Erythroblast (primary cell): ENCODE measurements at places on chromosomes 6 and 20.

DNA sequence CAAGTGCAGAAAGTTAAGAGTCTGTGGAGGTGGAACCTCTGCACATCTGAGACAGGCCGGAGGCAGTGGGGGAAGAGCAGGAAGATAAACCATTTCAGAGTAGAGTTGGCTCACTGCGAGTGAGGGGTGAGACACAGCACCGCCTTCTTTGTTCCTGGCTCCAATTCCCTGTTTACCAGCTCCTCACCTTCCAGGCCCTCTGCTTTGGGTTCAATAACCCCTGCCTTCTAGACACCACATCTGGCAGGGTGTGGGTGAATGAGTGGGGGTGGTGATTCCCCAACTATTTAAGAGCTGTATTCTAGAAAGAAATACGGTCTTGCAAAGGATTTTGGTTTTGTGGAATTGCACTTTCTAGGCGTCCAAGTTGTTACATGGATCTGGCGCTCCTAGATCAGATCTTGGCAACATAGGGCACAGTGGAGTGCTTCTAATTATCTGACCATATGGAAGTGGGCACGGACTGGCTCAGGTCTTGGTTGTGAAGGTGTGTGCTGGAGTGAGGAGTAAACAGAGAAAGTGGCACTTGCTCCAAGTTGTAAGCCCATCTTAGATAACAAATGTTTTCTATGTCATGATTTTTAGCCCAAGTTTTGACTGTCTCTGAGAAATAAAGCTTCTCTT is 141.6 kb upstream of the NRN1 start:
- DNase-seq, result no peak

DNA sequence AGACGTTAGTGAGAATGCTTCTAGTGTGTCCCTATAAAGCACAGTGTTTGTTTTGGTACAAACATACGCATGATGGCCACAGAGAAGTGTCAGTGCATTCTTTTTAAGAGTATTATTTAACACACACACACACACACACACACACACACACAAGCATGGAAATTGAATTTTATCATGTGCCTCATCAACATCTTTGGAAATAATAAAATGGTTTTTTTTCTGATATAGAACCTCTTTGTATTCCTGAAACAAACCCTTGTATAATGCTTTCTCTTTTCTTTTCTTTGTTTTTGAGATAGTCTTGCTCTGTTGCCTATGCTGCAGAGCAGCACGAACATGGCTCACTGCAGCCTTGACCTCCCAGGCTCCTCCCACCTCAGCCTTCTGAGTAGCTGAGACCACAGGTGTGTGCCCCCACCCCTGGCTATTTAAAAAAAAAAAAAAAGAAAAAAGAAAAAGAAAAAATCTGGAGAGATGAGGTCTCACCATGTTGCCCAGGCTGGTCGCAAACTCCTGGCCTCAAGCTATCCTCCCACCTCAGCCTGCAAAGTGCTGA is 116.2 kb upstream of the SYNDIG1 start:
- no peak for DNase-seq

GRCh38 chr6:148041546-148041945 is 301.1 kb upstream of the SASH1 start:
- DNase-seq, result no peak

DNA sequence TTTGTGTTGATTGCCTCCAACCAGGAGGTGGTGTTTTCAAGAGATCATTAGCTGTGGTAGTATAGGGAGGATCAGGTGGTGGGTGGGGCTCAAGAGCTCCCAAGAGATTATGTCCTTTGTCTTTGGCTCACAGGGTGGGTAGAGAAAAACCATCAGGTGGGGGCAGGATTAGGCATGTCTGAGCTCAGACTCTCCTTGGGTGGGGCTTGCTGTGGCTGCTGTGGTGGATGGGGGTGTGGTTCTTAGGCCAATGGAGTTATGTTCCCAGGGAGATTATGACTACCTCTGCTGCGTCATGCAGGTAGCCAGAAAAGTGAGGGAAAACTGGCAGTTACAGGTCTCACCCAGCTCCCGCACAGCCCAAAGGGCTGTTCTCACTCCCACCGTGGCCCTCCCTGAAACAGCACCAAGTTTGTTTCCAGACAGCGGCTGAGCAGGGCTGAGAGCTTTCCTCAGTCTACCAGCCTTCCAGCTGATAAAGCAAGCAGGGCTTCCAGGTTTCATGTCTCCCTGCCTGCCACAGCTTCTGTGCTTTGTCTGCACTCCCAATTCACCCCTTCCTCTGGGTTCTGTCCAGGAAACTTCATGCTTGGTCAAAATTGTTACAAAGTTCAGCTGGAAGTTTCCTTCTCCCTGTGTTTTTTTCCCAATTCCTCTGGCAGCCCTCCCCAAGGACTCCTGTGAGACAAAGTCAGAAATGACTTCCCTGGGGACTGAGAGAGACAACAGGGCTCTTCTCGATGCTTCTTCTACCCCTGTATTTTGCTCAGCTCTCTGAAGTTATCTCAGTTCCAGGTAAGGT is 481.1 kb upstream of the MAN1A1 start:
- no peak for DNase-seq

- DNase-seq, result no peak
Observed at GRCh38 chr6:122337645-122338044, 61.8 kb upstream of the HSF2 start.

DNA sequence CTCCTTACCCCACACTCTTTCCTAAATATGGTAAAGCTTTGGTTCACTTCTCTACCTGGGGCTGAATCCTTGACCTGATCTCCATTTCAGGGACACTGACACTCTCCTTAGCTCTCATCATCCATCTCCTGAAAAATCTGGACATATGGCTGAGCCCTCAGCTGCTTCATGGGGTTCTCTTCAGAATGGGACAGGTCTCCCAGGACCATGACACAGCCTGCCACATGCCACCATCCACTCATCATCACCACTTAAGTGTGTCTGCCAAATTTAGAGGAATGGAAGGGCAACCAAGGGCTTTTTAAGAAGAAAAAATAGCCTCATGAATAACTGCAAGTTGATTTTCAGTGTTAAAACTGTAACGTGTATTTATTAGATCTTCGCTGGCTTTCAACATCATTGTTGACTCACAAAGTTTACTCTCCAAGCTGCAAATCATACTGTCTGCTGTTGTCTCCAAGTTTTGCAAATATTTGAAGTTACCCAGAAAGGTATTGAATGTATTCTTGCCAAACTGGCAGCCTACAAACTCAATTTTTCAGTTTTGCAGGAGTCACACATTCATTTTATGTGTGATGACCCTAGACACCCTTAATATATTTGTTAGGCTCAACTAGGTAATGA is 41.1 kb downstream of the HS3ST5 start:
- DNase-seq, result no peak

DNA sequence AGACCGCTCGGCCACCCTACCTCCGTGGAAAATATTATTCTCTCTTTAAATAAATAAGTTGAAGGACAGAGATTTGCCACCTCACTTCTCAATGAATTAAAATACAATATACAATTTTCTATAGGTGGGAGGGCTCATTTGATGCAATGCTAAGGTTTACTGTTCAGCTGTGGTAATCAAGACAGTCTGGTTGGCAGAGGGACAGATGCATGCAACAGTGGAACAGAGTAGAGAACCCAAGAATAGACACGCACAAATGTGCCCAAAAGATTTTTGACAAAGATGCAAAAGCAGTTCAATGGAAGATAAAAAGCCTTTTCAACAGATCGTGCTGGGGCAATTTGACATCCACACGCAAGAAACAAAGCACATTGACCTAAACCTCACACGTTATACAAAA is 145.2 kb downstream of the CEBPB start:
- DNase-seq, result no peak

GRCh38 chr6:30997301-30997700 is 13.0 kb upstream of the MUC22 start:
- no peak for DNase-seq

GRCh38 chr6:113315879-113316278 is 541.3 kb upstream of the MARCKS start:
- no peak for DNase-seq

GRCh38 chr20:59745201-59745600 is 140.9 kb downstream of the PHACTR3 start:
- no peak for DNase-seq

GRCh38 chr20:57656821-57657534 is 36.8 kb upstream of the ZBP1 start:
- DNase-seq, result no peak

DNA sequence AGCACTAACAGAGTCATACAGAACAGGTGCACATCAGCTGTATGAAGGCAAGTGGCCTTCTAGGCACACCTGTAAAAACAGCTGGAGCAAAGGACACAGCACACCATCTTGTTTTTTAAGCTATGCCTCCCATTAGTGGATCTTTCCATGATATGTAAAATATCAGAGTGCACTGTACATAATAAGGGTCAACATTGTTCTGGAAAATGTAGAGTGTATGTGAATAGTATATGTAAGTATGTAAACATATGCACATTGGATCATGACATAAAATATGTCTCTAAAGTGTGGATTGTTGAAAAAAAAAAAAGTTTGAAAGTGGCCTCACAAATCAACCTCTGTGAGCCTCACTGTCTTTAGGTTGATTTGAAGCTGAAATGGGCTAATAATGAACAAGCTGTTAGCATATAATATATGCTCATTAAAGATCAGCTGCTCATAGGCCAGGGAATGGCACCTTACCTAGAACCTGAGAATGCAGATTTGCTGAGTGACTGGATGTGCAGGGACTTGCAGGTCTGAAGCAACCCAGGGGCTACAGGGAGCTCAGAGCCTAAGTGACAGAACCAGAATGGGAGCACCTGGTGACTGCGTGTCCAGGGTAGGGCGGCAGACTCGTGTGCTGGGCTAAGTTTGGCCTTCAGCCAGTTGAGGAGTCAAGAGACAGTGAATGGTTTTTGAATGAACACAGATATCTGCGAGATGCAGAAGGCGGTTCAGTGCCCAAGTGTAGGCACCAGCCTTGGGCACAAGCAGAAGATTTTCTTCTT is 198.6 kb downstream of the TMEM242 start:
- DNase-seq, result no peak

- DNase-seq, result no peak
Observed at GRCh38 chr20:2778602-2779321, 21.7 kb downstream of the CPXM1 start.

DNA sequence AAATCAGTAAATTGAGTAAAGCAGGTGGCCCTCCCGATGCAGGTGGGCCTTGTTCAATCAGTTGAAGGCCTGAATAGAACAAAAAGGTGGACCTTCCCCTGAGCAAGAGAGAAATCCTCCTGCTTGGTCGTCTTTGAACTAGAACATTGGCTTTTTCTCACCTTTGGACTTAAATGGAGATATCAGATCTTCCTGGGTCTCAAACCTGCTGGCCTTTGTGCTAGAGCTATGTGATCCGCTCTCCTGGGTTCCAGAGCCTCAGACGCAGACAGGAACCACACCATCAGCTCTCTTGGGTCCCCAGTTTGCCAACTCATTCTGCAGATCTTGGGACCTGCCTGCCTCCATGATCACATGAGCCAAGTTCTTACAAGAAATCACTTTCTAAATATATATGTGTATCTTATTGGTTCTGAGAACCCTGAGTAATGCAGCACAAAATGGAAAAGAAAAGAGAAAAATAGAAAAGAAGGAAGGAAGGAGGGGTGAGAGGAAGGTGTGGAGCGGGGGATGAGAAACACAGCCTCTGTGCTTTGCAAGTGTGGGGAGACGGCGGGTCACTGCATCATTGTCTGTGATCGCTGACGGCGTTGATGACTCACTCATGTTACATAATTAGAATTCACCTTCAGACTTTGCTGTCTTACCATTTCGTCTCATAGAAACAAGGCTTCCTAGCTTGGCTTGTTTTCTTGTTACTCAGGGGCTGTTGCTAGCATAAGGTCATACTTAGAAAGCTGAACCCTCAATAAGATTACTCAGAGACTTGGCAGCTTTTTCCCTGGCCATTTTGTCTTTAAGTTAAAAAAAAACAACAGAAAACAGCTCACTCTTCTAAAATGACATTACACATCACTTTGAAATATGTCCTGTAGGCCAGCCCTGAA is 85.7 kb upstream of the NEDD9 start:
- no peak for DNase-seq

- DNase-seq, result no peak
Observed at GRCh38 chr6:53250176-53251032, 98.3 kb downstream of the ELOVL5 start.

DNA sequence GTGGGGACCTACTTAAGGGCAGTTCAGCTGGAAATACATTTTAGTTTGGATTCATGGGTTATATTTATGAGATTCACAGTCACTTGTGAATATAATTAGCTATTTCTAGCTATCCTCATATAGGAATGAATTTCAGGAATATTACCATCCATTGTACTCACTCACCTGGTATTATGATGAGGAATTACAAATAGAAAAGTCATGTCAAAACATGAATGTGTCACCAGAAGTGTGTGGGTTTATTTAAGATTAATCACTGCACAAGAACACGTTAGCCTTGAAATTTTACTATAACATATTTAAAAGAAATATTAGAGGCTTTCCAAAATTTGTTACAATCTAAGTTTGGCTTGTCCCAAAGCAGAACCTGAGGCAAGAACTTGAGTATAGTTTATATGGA is 510.5 kb downstream of the PHF3 start:
- DNase-seq, result no peak

DNA sequence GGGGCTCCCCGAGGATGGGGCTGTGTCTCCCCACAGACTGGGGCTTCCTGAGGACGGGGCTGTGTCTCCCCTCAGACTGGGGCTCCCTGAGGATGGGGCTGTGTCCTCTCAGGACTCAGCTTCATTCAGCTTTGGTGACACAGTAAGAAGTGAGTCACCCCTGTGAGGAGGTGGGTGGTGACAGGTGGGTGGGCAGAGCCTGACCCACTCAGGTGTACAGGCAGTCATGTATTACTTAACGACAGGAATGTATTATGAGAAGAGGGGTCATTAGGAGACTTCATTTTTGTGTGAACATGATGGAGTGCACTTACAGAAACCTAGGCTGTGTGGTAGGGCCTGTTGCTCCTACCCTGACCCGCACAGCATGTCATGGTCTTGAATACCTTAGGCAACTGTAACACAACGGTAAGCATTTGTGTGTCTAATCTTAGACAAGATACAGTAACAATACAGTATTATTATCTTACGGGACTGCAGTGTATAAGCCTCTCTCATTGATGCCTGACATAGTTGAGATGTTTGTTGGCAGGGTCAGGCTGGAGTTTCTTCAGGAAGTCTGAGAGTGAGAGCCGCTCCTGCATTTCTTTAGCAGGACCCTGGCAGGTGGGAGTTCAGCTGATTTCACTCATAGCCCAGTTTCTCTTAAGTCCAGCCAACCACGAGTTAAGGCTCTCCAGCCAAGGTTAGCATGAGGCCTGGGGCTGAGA is 10.9 kb upstream of the PGC start:
- no peak for DNase-seq

DNA sequence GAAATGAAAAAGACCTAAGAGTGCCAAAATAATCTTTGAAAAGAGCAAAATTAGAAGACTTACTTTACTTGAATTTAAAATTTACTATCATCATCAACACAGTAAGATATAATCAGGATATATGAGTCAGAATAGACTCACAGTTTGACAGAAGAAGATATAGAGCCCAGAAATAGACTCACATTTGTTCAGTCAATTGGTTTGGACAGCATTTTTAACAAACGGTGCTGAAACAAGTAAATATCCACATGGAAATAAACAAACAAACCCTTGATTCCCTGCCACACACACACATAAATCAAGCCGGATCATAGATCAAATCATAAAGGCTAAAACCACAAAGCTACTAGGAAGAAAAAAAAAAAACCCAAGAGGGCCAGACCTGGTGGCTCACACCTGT is 291.1 kb downstream of the ADGRG6 start:
- no peak for DNase-seq
